ENCODE measurements at places on chromosomes 2 and 18. TPM values are rescaled to one million over a fixed set of nuclear protein-coding genes. Genes with fewer than 3 reads are reported as not detected.

- DNase-seq = no peak
Observed at GRCh38 chr18:10188971-10189810, 265.2 kb upstream of the APCDD1 start.

DNA sequence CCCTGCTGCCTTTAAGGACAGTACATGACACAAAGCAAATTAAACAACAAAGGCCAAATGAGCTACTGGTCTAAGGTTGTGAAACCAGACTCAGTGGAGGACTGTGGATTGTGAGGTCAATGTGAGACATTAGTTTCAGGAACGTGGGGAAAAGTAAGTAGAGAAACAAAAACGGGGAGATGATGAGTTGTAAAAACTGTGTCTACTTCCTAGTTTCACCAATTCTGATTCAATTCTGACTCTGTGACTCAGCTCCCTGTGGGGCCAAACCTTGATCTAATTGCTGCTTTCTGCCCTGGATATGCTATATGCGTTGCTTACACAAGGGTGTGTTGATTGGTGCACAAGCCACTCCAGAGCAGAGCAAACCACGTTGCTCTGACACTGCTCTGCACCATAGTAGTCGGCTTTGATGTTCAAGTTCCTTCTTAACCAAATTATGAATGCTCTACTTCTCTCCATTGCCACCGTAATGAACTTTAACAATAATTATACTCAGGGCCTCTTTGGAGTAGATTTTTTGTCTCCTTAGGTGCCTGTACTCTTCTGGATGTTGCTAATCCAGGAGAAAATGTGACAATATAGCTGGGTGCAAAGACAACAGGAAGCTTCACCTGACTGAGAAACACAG is 1640.1 kb upstream of the CELF4 start:
- DNase-seq = no peak

- DNase-seq = peak; percentile 24
Observed at GRCh38 chr2:17309741-17310339, 208.4 kb downstream of the RAD51AP2 start.

- no peak for DNase-seq
Observed at GRCh38 chr2:215740071-215740470, 273.3 kb downstream of the MREG start.

- no peak for DNase-seq
Observed at GRCh38 chr2:74292751-74293150, 50.5 kb downstream of the SLC4A5 start.

GRCh38 chr2:88211003-88211808 is 41.1 kb downstream of the THNSL2 start:
- no peak for DNase-seq

GRCh38 chr18:48003426-48004349 is 73.2 kb upstream of the SMAD2 start:
- peak; percentile 54 for DNase-seq

GRCh38 chr18:12645751-12646203 is 12.1 kb downstream of the SPIRE1 start:
- peak; percentile 54 for DNase-seq

DNA sequence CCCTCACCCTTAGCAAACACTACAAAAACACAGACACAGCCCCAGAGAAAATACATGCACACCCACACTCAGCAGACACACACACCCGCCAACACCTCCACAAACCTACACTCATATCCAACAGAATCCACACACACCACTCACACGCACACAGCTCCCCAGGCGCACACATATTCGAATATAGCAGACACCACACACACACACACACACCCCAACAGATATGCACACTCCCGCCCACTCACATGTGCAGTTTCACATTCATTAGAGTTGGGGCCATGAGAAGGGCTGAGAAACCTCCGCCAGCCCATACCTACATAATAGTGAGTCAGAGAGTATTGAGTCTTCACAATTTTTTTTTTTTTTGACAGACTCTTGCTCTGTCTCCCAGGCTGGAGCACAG is 29.4 kb upstream of the NOTO start:
- no peak for DNase-seq

GRCh38 chr2:69559442-69560146 is 83.9 kb downstream of the AAK1 start:
- peak; percentile 69 for DNase-seq

DNA sequence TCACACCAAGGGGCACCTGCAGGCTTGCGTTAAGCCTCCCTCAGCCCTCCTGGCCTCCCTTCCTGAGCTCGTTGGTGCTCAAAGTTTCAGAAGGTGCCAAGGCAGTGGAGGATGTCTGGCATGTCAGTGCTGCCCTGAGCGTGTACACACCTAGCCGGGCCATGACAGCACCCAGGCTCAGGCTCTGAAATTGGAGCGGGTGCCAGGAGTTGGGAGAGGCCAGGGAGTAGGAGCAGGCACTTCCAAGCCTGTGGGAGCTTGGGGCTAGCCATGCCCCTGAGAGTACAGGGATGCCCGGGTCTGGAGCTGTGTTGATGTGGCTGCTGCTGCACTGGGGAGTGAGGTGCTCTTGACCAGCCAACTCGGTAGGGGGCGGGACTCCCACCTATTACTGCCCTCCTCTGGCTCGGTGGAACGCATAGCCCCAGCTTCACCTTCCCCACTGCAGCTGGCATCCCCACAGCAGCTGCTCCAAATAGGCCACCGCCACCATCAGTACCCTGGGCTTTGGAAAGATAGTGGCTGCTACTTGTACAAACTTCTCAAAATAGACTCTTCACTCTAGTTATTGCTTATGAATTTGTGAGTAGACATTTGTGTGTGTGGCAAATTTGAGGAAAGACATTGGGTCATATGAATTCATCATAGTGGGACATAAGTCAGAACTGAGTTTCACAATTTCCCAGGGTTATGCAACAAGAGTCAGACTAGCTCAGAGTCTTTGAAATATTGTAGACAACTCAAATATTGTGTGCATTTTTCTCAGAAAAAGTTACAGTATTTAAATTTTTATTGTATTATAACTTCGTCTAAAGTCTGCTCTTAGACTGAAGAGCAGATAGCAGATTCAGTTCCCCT is 6.8 kb upstream of the PCARE start:
- DNase-seq = no peak

DNA sequence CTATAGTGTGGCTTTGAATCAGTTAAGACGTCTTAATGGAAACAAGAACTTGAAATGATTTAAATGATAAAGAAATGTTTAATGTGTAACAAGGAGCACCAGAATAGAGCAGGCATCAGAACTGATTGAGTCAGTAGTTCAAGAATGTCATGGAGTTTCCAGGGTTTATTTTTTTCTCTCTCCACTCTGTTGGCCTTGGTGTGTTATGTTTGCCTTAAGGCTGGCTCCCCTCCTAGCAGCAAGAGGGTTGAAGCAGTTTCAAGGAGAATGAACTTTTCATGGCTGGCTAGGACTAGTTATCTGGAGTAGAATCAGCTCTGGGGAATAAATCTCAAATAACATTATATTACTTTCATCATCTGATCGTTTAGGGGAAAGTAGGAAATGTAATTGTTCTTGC is 13.4 kb upstream of the GLS start:
- DNase-seq = no peak

GRCh38 chr2:187514930-187515329 is 39.3 kb downstream of the TFPI start:
- no peak for DNase-seq

DNA sequence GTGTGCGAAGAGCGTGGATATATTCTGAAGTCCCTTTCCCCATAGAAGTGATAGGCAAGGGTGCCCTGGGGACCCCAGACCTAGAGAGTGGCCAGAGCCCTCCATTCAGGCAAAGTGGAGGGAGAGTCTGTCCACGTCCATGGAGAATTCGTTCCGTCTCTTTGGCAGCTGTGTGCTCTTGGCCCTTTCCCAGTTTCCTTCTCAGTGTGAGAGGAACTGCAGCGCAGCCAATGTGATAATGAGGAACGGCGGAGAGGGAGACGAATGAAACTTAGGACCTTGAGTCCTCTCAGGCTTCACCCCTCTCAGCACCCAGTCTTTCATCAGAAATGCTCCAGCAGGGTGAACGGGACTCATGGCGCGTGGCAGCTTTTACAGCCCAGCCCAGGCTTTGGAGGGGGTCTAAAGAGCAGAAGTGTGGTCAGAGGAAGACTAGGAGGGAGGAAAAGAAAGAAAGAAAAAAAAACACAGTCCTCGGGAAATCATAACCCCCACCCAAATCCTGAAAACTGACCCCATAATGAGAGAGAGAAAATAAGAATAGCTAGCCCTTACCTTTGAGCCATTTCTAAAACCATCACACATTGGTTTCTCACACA is 95.0 kb upstream of the RIOK3 start:
- peak; percentile 63 for DNase-seq

GRCh38 chr2:69453475-69454129 is 16.4 kb upstream of the NFU1 start:
- no peak for DNase-seq

- no peak for DNase-seq
Observed at GRCh38 chr18:7939521-7939920, 372.4 kb downstream of the PTPRM start.

DNA sequence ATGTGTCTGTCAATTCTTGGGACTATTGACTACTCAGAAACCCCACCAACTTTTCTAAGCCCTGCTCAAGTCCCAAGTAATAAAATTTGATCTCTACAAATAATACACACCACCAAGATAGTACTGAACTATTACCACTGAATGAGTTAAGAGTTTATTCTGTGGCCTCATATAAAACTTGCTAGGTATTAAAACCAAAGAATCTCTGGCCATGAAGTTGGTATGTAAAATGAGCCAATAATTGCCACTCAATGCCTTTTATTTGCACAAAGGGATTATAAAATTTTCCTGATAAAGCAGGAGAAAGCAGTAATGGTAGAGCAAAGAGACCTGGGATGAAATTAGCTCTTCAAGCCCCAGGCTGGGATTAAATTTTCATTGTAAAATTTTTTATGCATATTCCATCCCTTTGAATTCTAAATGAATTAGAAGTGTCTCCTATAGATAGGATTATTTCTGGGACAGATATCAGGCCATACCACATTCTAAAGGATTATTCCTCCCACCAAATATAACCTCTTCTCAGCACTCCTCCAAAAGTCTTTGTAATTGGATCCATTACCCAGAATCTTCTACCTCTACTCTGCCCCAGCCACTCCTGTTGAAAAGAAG is 450.5 kb upstream of the ACVR2A start:
- no peak for DNase-seq

DNA sequence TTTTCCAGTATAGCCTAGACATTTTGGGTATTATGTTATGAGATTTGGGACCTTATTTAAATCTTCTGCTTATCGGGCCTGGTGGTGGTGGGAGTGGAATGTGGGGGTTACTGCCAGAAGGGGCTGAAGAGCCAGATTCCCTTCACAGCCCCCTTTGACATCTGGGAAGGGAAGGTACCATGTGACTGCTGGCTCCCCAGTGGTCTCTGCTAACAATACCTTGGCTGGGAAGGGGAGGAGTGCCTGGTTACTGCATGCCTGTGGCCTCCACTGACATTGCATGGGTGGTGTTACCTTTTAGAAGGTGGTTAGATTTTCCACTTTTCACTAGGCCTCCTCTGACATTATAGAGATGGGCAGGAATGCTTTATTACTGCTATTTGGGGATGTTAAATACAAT is 8.0 kb downstream of the ATP9B start:
- no peak for DNase-seq

- no peak for DNase-seq
Observed at GRCh38 chr2:170145191-170145590, 32.8 kb upstream of the MYO3B start.

DNA sequence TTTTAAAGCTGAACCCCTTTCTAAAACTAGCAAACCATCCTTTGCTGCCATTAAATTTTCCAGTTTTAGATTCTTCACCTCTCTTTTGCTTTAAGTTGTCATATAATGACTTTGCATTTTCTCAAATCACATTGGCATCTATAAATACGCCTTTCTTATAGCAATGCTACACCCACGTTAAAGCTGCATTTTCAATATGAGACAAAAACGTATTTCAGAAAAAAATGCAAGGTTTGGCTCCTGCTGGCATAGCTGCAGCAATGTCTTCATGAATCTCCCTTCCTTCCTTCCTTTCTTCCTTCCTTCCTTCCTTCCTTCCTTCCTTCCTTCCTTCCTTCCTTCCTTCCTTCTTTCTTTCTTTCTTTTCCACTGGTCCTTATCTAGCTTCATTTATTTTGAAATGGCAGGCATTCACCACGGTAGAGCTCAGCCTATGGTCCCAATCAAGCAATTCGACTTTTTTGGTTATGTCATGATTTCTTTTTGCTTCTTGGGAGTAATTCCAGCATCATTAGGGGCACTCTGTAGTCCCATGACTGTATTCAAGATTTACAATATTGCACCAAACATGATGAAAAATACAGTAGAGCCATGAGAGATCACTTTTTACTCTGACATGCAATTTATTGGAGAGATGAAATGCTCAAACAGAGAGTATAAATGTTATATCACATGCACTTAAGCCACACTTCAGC is 8.8 kb upstream of the UGT1A10 start:
- no peak for DNase-seq

GRCh38 chr2:217740178-217740577 is 262.6 kb downstream of the TNS1 start:
- DNase-seq = no peak

DNA sequence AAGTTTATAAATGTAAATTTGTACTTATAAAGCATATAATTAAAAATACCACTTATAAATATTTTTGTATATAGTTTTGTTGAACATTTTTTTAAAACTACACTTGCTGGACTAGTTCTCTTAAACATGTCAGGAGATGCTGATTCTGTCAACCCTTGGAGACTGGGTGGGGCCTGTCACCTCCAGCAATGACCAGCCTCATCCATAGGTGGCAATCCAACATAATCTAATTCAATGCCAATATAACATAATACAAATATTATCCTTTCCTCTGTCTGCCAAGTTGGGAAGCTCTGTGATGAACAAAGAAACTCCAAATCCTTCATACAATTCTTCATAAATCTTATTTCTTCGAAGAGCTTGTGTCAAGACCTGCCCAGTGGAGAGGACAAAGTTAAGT is 140.4 kb downstream of the RBMS1 start:
- DNase-seq = peak; percentile 38

Gene GCG
- not detected for total RNA-seq

Gene CNGA3
- total RNA-seq = not detected

Gene DNAH7
- 0.05 TPM for total RNA-seq

Gene SPEG
- 0.21 TPM for total RNA-seq

Gene CCDC141
- total RNA-seq = not detected

Gene TTN
- 0.49 TPM for total RNA-seq

Gene SCN3A
- total RNA-seq = not detected

Gene TSN
- 76.1 TPM for total RNA-seq

Gene ABCG5
- total RNA-seq = not detected

Gene ADAM23
- total RNA-seq = 38.5 TPM

Gene CD207
- not detected for total RNA-seq

Gene DPP4
- 3.0 TPM for total RNA-seq

Gene KATNAL2
- total RNA-seq = 1.3 TPM

Gene SAG
- total RNA-seq = not detected

Gene CTIF
- total RNA-seq = 57.7 TPM

Gene MROH2A
- not detected for total RNA-seq

Gene PLA2R1
- total RNA-seq = 14.4 TPM

Data from endothelial cell of umbilical vein (primary cell).